ENCODE measurements at places on chromosomes 1 and 21.
A peak's percentile ranks its signal among the peaks of the same experiment; 100 is the strongest.

DNA sequence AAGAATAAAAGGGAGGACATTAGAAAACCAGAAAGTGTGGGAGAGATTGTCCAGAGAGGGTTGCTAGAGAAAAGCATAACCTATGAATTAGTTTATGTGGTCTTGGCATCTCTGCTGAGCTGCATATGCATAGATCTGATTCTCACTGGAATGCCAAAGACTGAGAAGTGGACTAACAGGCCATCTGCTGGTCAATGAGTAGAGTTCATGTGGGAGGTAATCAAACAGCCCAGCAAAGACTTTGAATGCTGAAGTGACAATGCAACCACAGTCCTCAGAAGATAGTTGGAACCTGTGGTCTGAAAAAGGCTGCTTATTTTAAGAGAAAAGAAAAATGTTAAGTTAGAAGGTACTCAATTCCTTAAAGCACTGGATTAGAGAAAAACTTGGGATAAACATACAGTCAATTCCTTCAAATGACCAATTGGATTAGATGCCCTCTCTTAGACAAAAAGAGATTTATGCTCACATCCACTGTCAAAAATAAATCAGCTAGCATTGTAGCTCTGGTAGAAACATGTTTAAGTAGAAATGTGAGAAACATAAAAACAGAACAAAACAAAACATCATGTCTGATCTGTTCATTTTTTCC lies 382.8 kb downstream of the AMY1C start:
- DNase-seq, result no peak

- peak; percentile 45 for DNase-seq
Observed at GRCh38 chr1:121558514-121558913, 373.7 kb downstream of the SRGAP2C start.

GRCh38 chr1:170149241-170149640 lies 3.5 kb downstream of the NTMT2 start:
- DNase-seq, result no peak

DNA sequence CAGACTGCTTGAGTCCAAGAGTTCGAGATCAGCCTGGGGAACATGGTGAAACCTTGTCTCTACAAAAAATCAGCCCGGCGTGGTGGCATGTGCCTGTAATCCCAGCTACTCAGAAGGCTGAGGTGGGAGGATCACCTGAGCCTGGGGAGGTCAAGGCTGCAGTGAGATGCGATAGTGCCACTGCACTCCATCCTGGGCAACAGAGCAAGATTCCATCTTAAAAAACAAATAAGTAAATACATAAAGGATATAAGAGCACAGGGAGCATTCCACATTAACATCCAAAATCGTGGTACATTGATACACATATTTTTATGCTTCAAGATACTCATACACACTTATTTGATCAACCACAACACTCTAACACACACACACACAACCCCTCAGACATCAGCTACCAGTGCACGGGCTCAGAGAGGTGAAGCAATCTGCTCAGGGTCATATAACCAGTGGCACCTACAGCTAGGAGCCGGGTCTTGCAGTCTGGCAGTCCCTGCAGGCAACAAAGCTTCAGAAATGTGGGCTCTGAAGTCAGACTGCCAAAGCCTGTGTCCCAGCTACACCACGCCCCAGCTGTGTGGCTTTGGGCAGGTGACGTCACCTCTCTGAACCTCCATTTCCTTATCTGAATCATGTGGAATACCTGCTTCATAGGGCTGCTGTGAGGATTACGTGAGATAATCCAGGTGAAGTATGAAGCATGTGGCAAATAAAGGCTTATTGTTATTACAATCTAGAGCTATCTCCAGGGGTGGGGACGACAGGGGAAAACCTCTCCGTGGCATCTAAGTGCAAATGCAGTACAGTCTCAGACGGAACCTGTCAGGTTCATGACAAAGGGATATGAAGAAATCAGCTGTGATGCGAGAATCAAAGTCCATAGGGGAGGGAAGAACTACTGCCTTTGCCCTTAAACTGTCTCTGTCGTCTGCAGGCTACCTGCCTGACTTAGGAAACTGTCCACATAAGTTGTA lies 4.8 kb upstream of the CRYBG2 start:
- no peak for DNase-seq

DNA sequence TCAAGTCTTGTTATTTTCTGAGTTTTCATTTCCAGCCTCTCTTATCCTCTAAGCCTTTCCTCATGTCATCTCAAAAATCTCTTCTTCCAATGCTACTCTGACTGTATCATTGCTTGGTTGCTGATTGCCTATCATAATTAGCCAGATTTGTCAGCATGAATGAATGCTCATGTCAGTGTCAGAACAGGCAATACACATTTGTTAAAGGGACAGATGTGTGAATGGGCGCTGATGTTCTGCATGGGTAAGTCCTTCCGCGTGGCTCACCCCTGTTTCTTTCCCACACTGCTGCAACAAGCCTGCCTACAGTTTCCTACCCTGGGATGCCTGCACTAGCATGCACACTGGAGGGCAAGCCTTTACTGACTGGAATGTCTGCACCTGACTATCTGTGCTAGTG lies 100.6 kb downstream of the RHOU start:
- no peak for DNase-seq

- DNase-seq, result no peak
Observed at GRCh38 chr1:29673669-29674626, 437.6 kb downstream of the PTPRU start.

- DNase-seq, result no peak
Observed at GRCh38 chr1:227333423-227333822, 15.1 kb upstream of the CDC42BPA start.

GRCh38 chr21:29430576-29430975 lies 131.9 kb downstream of the BACH1 start:
- no peak for DNase-seq

DNA sequence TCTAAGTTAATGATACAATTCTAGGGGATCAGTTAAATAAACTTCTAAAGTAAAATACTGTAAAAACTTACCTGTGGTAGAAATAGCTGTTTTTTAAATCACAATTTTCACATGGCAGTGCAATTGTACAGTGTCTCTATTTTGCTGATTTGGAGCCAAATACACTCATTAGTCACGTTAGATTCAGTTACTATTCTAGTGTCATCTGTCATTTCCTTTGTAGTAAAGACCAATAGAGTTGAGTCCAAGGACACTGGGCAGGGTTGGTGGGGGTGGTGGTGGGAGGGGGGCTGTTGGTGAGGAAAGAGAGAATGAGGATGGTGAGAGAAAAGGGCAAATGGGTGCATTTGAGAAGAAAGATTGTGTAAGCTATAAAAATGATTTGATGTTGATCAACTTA lies 33.6 kb downstream of the CD55 start:
- no peak for DNase-seq

- no peak for DNase-seq
Observed at GRCh38 chr1:155360051-155360450, 39.4 kb downstream of the RUSC1 start.

- no peak for DNase-seq
Observed at GRCh38 chr21:46124926-46125845, 27.3 kb downstream of the COL6A2 start.

DNA sequence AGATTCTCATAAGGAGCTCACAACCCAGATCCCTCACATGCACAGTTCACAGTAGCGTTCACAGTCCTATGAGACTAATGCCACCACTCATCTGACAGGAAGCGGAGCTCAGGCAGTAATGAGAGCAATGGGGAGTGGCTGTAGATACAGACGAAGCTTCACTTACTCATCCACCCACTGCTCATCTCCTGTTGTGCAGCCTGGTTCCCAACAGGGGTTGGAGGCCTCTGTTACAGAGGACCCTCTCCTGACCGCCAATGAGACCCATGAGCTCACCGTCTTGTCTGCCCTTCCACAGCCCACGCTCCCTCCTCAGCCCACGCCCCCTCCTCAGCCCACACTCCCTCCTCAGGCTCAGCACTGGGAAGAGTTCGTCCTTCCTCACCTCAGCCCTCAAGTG lies 39.6 kb downstream of the RSPH1 start:
- no peak for DNase-seq
